Calu3 (cell line): ENCODE measurements at places on chromosomes 6 and 20.
A peak's percentile ranks its signal among the peaks of the same experiment; 100 is the strongest.

- no peak for DNase-seq
Measured at GRCh38 chr6:61977947-61978346, 308.1 kb downstream of the KHDRBS2 start.

- no peak for DNase-seq
Measured at GRCh38 chr6:101088594-101088993, 207.5 kb upstream of the ASCC3 start.

GRCh38 chr6:70099732-70100131 lies 203.2 kb downstream of the COL9A1 start:
- peak; percentile 8 for DNase-seq

- peak; percentile 22 for DNase-seq
Measured at GRCh38 chr6:16130932-16131387, 2.1 kb downstream of the MYLIP start.
